ENCODE measurements at places on chromosomes 2 and 18.

DNA sequence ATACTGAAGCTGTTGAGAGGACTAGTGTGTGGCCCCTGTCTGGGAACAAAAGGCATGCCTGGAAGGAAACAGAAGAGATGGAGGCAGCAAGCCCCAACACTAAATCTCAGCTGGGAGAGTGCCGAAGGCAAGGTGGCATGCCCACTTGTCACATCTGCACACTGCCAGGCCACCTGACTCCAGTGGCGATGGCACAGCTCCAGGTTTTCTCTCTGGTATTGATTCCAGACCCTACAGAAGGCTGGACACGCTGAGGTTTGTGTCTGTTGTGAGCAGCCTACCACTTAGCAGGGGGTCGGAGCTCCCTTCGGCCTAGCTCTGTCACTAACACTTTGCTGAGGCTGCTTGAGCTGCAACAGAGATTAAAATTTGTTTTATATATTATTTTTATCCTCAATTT lies 307.3 kb downstream of the TDRD15 start:
- DNase-seq = no peak

GRCh38 chr2:121451398-121451797 lies 79.3 kb upstream of the RNU4ATAC start:
- no peak for DNase-seq

- no peak for DNase-seq
These were observed 175.2 kb upstream of the CCDC150 start for GRCh38 chr2:196464311-196464710.

DNA sequence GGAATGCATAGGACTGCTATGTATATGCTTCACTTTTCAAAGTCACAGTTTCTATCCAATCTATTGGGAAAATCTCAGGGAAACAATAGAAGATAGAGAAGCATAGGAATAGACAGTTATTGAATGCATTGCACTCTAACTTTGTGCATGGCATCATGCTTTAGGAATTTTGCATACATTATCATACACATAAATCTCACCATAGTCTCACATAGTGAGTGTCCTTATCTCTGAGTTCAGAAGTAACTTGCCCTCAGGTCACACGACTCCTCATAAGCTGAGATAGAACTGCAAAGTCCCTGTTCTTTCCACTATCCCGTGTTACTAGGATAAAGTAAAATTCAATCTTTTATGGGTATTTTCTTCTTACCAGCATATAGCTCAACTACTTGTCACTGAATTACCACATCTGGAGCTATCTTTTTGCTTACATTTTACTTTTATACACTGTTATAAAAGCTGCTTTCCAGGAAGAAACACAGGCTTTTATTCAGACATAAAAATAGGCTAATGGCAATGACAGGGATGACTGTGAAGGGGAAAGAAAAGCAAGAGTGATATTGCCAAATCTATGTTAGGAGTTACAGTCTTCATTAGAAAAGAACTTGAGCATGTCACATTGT lies 666.9 kb downstream of the XIRP2 start:
- no peak for DNase-seq

DNA sequence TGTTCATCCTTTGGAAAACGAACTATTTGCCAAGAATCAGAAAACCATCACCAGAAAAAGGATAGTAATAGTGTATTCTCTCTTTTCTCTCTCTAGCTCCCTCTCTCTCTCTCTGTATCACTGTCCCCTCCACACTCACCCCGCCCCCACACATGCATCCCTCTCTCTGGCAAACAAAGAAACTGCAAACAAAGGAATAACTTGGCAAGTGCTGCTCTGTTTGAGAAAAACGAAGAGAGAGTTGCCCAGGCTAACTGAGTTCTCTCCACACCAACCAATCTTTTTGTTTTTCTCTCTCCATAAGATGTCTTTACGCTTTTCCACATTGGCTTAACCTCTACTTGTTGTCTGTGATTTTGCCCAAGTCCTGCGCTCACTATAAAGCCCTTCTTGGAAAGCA lies 316.2 kb downstream of the EPHA4 start:
- DNase-seq = no peak

- DNase-seq = no peak
These were observed 26.3 kb downstream of the RMC1 start for GRCh38 chr18:23529604-23530003.

DNA sequence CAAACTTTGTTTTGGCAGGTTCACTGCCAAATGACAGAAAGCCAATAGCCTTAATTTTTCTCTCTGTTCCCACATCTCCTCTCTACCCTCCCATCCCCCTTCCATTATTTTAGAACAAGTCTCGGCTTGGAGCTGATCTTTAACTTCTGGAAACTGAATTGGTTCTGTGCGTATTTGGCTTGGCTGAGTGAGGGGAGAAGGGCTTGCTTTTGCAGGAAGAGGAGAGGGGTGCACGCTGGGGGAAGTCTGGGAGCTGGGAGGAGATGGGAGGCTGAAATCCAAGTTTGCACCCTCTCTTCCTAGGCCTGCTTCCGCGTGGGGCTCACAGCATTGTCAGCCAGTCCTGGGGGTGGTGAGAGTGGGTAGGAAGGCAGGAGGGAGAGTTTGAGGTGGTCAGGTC lies 176.1 kb upstream of the SPRED2 start:
- no peak for DNase-seq

DNA sequence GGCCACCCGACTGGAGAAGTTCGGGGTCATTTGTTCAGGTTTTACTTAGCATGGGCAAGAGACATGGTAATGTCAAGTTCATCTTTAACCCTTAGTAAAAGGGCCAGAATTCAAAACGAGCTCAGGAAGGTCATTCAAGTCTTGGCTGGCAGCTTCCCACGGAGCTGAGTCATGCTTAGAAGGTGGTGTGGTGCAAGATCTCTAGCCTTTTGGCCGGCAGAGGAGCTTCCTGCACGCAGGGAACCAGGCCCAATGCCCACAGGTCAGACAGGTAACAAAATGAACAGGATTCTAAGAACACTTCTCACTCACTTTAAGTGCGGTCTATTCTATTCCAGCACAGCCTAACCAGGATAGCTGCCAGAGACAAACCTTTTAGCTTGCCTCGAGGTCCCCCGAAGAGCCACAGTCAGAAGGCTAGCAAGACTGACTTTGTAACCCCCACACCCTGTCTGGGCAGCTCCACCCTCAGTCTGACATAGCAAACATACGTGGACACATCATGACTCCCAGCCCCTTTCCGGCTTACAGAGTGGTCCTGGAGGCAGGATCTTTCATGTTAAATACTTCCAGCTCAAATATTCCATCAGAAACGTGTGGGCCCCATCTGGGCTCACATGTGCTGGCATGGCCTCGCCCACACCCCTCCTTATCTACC lies 292.7 kb downstream of the BCL11A start:
- no peak for DNase-seq

- DNase-seq = no peak
These were observed 729.0 kb downstream of the EPHA4 start for GRCh38 chr2:220842901-220843665.

GRCh38 chr2:164542581-164543021 lies 78.7 kb downstream of the GRB14 start:
- DNase-seq = no peak

DNA sequence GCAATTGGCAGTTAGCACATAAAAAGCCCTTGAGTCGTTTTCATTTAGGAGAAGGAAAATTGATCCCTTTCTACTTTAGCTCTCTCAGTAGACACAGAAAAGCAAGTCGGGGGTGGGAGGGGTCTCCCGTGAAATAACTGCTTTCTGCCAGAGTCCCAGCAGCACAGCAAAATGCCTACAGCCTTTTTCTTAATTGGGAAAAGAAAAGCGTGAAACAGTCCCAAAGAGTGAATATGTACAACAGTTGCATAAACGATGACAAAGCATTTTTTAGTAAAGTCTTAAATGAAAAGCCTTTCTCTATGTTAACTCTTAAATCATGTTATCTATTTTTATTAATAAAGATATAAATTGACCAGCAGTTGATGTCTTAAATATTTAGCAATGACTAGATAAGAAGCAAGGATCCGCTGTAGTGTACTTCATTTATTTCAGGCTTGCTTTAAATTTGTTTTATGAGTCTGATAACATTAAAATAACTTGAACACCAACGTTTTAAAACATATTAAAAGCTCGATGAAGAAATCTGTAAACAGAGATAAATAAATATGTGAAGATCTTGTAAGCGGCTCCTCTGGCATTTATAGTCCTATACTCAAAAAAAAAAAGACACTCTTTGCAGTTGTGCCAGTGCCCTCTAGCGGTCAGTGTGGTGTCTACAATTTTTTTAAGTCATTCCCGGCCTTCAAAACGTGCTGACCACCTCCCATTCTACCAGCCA lies 42.3 kb upstream of the ATIC start:
- peak; percentile 53 for DNase-seq

DNA sequence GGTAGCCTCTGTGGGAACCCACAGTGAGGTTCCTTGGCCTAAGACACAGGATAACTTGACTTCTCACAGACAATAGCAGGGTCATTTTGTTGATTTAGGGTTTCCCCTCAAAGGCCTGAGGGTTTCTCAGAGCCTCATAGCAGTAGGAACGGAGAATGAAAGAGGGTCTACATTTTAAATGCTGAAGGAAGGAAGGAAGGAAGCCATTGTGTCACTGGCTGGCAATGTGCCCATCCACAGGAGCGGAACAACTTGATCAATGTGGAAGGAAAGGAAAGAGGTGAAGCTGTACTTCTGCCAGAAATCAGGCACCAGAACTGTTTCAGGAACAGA lies 5.1 kb downstream of the IL1B start:
- no peak for DNase-seq

- no peak for DNase-seq
These were observed 988.2 kb upstream of the CHAC2 start for GRCh38 chr2:52779446-52779845.

DNA sequence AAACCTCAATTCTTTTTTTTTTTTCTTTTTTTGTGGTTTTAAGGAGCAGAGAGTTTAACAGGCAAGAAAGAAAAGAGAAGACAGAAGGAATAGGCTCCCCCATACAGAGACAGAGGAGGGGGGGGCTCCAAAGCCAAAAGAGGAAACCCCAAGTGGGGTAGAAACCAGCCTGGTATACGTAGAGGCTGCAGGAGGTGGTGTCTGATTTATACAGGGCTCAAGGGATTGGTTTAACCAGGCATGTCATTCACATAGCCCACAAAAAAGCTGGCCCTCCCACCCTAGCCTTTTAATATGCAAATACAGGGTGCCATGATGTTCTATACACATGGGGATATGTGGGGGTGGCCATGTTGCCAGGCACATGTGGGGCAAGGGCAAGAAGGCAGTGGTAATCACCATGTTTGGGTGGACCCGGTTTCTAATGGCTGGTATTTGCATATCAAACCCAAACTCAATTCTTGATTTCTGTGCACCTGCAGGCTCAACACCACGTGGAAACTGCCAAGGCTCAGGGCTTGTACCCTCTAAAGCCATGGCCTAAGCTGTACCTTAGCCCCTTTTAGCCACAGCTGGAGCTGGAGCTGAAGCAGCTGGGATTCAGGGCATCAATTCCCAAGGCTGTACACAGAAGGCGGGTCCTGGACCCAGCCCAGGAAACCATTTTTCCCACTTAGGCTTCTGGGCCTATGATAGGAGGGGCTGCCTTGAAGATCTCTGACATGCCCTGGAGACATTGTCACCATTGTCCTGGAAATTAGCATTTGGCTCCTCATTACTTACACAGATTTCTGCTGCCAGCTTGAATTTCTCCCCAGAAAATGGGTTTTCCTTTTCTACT lies 170.3 kb downstream of the MAIP1 start:
- no peak for DNase-seq

DNA sequence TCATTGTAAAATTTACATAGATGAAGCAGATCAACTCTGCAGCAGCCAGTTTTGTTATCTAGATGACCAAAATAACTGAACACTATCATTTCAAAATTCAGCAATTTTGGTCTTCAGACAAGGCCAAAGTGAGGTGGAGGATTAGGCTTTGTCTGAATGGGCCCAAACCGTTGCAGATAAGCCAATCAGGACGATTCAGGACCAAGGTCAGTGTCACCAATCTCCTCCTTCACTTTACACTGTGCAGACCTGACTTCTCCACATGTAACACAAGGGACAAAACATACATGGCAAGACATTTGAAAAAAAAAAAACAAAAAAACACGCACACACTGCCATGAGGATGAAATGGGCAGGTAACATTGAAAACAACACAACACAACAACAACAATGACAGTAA lies 211.2 kb downstream of the NAPG start:
- DNase-seq = no peak

- no peak for DNase-seq
These were observed 165.3 kb upstream of the SYT4 start for GRCh38 chr18:43442571-43442970.

GRCh38 chr2:240556553-240557100 lies 1.2 kb downstream of the ANKMY1 start:
- DNase-seq = peak; percentile 77

DNA sequence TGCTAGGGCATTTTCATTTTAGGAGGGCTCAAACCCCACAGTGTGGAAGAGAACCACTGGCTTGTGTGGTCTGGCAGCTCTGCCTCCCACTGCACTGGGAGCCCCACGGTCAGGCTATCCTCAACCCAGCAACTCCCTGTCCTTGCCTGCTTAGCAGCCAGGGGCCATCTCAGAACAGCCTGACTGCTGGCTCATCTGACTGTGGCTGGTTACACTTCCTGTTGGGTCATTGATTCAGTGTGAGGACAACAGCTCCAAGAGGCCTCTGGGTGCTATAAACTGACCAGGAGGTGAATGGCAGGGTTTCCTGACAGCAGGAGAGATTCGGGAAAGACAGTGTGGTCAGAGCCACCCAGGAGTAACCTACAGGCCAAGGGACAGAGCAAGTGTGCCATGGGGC lies 40.1 kb downstream of the AMER3 start:
- no peak for DNase-seq

- no peak for DNase-seq
These were observed 322.8 kb downstream of the STK39 start for GRCh38 chr2:167924556-167924955.

DNA sequence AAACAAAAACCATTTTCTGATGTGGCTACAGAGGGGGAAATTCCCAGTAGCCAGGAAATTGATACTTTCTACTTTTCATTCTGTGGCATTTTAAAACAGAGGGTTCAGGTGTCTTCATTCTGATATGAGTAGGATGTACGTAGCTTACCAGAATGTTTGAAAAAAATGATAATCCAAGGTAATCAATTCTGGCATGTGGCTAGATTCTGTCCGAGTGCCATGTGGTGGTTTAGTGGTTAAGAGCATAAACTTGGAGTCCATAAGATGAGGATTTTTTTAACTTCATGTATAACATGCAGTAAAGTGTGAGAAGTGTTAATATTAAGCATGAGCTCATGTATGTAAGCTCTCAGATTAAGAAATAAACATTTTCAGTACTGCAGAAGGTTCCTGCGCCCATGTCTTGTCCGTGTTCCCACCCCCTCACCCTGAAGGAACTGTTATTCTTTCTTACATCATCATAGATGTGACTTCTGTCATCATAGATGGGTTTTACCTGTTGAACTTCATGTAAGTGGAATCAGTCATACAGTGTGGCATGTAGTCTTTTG lies 4.5 kb downstream of the B3GNT2 start:
- DNase-seq = no peak

GRCh38 chr2:238418196-238418998 lies 8.3 kb upstream of the ASB1 start:
- no peak for DNase-seq

DNA sequence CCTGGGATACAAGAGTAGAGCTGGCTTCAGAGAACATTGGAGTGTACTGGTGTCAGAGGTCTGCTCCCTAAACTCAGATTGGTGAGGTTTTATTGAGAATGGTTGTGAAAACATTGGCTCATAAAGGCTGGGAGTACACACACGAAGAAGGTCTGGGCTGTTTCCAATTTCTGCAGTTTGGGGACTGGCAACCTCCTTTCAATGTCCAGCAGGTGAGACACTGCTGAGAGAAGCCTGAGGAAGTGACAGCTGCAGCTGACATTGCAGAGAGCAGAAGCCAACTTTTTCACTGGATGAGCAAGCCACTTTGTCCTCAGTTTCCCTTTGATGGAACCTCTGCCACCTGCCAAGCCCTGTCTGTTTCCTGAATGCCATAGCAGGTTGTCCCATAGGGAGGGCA lies 346.6 kb upstream of the SPRED2 start:
- DNase-seq = no peak
